ENCODE measurements at places on chromosomes 2 and 18.
A peak's percentile ranks its signal among the peaks of the same experiment; 100 is the strongest.

GRCh38 chr18:61402726-61403125 is 69.5 kb downstream of the CDH20 start:
- no peak for DNase-seq

DNA sequence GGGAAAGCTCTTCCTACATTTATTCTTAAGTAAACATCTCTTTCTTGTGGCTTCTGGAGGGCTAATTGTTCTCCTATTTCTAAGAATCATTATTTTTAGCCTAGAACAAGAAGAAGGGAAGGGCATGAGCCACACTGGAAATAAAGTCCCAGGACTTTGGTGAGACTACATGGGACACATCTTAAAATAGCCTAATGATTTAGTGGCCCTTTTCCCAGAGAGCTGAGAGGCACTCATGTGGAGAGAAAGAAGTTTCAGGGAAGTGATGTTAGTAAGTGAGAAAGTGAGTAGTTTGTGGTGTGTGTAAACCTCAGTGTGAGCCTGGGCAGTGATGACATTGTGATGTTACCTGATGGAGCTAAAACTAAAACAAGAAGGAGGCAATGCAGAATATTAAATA is 14.6 kb downstream of the ITGA4 start:
- DNase-seq, result no peak

GRCh38 chr2:48131539-48132270 is 225.4 kb upstream of the FBXO11 start:
- DNase-seq, result peak; percentile 69

DNA sequence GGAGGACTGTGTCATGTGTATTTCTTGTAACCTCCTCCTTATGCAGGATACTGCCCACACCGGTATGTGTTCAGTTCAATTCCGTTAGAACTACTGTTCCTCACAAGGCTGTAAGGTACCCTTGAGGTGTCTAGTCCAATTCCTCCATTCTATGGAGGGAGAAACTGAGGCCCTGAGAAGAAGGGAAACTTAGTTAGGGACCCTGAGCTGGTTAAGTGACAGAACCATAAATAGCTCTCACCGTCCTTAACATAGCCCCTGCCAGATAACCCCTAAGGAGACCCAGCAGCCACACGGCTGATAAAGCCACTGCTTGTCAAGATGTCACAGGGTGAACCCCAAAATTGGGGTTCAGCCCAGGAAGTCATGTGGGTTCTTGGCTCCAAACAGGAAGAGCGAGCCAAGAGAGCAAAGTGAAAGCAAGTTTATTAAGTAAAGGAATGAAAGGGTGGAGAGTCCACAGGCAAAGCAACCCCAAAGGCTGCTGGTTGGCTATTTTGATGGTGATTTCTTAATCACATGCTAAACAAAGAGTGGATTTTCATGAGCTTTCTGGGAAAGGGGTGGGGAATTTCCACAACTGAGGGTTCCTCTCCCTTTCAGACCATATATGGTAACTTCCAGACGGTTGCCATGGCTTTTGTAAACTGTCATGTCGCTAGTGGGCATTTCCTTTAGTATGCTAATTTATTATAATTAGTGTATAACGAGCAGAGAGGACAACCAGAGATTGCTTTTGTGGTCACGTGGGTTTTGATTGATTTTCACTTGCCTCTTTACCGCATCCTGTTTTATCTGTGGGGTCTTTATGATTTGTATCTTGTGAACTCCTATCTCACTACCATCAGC is 83.4 kb upstream of the RTN4 start:
- no peak for DNase-seq

DNA sequence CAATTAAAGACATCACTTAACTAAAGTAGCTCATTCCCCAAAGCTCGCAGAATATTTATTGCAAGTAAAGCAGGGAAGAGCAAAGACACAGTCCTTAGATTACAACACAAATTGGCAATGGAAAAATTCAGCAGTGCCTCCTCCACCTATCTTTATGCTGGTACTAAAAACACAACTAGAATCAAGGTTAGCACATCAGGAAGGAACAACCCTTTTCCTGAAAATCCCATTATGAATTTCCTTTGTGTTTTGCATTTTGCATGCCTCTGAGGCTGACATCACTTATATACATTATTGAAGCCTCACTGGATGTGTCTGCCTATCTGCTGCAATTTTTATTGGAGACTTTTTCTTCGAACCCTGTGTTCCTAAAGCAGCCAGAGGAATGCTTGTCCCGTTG is 193.8 kb upstream of the STK17B start:
- no peak for DNase-seq

DNA sequence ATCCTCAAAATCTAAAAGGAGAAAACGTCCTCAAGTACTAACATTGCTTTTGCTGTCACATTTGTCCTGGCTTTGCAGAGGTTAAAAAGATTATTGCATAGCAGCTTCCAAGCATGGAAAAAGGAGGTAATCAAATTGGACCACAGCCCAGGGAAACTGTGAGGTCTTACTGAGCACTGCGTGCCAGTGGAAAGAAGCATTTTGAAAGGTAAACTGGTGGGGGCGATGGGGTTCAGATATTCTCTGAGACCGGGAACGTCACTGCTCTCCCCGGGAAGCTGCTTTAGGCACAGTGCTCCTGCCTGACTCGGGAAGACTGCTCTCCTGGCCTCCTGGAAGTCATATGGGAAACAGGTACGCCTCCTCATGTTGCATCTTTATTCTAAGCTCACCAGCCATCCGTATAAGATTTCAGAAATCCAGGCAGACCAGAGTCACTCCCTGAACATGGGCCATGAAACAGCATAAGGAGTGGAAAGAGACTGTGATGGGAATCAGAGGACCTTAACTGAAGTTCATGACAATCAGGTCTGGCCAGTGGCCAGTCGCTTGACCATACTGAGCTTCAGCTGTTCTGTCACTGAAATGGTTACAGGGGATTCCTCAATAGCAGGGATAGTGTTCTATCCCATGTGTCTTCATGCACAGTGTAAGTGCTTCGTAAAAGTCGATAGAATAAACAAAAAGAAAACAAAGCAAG is 284.1 kb downstream of the TRIB2 start:
- no peak for DNase-seq

DNA sequence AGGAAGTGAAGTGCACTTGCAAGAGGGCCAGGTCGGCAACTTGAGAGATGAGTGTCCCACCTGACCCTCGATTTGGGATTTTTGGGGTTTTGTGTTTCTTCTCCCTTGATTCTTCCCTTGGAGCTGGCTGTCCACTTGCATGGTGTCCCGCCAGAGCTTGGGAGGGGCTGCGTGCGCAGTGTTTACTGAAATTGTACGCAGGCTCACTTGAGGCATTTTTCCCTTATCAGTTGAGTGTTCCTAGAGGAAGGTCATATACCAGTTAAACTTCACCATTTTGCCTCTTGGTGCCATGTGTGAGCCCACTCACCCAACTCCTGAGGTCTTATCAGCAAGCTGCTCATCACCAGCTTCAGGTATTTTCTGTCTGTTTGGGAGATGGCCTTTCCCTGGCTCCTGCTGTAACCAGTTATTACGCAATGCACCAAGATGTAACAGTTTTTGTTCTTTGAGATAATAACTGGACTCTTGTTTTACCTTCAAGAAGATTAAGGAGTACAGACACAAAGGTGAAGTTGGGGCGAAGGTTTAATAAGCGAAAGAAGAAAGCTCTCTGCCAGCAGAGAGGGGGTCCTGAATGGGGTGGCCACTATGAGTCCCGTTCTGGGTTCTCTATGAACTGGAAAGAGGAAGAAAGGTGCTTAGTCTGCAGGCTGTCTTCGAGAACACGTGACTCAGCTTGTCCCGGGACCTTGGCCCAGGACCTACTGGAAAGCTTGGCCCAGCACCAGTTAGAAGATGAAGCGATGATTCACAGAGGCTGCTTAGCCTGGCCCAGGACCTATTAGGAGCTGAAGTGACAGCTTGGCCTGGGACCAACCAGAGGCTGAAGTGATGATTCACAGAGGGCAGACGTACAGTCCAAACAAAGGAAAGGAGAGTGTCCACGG is 21.5 kb upstream of the TXNL4A start:
- DNase-seq, result no peak

DNA sequence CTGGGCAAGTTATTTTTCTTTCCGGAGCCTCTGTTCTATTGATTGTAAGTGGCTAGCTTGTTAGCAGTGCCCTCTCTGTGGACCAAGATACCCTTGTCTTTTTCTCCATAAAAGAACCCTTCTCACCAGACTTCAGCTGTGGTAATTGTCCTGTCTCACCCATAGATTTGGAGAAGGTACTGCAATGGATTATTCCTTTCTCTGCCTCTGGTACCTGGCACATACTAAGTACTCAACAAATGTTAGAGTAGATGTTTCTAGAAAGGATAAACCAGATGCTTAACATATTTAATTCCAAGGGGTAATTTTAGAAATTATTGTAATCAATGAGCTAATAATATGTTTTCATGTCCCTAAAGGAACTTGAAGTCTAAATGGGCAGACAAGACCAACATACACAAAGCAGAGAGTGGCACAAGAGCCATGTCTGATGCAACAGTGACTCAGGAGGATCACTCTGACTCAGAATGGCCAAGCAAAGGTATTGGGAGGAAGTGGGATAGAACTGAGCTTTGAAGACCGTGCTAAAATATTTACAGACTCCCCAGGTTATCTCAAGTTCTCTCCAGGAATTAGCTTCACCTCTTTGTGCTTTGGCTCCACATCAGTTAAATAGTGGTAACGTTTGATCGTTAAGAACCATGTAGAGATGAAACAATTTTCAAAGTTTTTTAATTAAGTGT is 129.7 kb upstream of the OSR1 start:
- DNase-seq, result no peak

GRCh38 chr2:124258140-124258880 is 233.2 kb downstream of the CNTNAP5 start:
- no peak for DNase-seq
